ENCODE measurements at places on chromosomes 5 and 9.

DNA sequence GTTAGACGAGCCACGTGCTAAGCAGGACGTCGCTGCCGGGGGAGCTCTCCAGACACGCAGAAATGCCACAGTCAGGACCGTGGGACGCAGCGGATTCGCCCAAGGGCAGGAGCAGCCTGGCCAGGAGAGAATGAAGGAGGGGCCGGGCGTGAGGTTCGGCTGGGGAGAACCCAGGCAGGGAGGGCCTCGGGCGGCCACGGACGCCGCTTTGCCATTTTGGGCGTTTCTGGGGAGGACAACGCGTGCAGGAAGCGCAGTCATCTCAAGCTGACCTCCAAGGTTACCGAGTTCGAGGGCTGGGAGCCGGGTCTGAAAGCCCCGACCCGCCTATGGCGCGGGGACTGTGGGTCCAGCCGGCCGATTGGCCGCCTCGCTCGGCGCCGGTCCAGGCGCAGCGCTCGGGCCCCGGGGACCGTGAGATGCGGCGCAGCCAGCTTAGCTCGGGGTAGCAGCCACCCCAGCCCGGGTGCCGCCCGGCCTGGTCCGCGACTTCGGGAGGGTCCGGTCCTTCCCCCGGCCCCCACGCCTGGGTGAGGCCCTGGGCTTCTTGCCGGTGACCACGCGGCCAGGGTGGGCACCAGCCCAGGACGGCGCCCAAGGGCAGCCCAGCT, 760 bp upstream of the MAN1B1 start:
- H3K4me3 ChIP-seq: peak overlapping the region; percentile 87
- no peaks in the 10 kb centered on the region for H3K36me3 ChIP-seq
- peaks cover 29% of the 10 kb centered on the region for H3K4me1 ChIP-seq
- DNase-seq: no peak
- peak overlapping the region; percentile 91 for H3K27ac ChIP-seq

GRCh38 chr5:155466851-155467250, 453.3 kb downstream of the KIF4B start:
- no peak overlapping the region for H3K4me3 ChIP-seq
- H3K27ac ChIP-seq: no peak overlapping the region
- no peaks in the 10 kb centered on the region for H3K4me1 ChIP-seq
- no peaks in the 10 kb centered on the region for H3K36me3 ChIP-seq
- no peak for DNase-seq
- H3K27me3 ChIP-seq: no peaks in the 10 kb centered on the region

GRCh38 chr5:60604771-60605170, 95.2 kb downstream of the DEPDC1B start:
- no peaks in the 10 kb centered on the region for H3K36me3 ChIP-seq
- no peak overlapping the region for H3K4me3 ChIP-seq
- DNase-seq: no peak
- H3K27ac ChIP-seq: peak overlapping the region; percentile 32

- H3K27me3 ChIP-seq: no peaks in the 10 kb centered on the region
- no peaks in the 10 kb centered on the region for H3K36me3 ChIP-seq
These were observed 94.2 kb upstream of the FBN2 start for GRCh38 chr5:128632264-128632663.

DNA sequence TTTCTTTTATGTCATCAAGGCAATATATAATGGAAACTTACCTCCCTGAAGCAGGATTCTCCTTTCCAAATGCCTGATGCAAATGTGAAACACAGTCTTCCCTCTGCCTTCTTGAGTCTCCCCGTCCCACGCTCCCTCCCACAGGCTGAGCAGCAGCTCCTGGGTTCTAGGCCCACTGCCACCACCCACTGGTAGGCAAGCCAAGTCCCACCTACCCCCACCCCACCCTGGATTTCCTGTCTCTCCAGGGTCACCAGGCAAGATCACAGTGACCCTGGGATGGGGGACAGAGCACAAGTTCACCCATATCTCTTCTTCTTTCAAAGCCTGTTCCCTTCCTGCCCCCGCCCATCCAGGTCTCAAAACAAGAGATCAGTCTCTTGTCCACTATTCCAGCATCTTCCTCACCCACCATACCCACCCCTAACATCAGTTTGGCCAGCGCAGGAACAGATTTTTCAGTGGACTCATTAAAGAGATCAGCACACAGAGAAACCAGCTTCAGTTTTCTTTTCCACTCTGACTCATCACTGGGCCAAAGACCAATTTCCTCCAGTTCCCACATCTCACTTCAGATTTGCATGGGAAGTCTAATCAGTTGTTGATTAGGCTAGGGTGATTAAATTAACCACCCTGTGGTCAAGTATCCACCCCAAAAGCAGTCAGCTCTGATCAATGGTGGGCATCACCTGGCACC, 151.5 kb downstream of the ACTL7B start:
- H3K36me3 ChIP-seq: no peaks in the 10 kb centered on the region
- no peak for DNase-seq
- no peak overlapping the region for H3K27ac ChIP-seq
- H3K4me3 ChIP-seq: no peak overlapping the region
- no peaks in the 10 kb centered on the region for H3K27me3 ChIP-seq
- peaks cover 24% of the 10 kb centered on the region for H3K4me1 ChIP-seq

DNA sequence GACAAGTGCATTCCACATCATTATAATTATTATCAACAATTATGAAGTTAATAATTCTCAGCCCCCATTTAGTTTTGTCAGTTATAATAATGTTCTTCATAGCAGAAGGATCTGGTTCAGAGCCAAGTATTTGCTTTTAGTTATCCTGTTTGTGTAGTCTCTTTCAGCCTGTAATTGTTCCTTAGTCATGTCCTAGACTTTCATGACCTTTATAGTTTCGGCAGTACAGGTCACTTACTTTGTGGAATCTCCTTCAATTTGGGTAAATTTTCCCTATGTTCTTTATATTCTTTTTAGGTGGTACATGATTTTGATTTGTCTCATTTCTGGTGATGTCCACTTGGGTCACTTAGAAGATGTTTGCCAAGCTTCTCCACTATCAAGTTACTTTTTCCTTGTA, 34.3 kb downstream of the UBE2R2 start:
- DNase-seq: no peak
- no peak overlapping the region for H3K27ac ChIP-seq
- no peaks in the 10 kb centered on the region for H3K36me3 ChIP-seq
- H3K27me3 ChIP-seq: no peaks in the 10 kb centered on the region

DNA sequence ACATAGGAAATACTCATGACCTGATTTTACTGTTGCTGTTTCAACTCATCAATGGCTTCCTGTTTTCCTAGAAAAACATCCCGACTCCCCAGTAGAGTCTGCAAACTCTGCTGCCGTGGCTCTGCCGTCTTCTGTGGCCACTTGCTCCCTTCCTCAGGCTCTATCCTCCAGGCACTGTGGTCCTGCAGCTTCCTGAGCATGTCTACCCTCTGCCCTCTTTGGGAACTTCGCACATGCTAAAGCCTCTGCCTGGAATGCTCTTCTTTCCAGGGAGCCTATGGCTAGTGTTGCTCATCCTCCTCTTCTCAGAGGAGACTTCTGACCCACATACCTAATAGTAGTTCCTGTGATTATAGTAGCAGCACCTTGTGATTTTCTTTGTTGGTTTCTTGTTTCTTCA, 256.9 kb downstream of the MAN2A1 start:
- no peaks in the 10 kb centered on the region for H3K4me1 ChIP-seq
- DNase-seq: no peak
- H3K36me3 ChIP-seq: no peaks in the 10 kb centered on the region

DNA sequence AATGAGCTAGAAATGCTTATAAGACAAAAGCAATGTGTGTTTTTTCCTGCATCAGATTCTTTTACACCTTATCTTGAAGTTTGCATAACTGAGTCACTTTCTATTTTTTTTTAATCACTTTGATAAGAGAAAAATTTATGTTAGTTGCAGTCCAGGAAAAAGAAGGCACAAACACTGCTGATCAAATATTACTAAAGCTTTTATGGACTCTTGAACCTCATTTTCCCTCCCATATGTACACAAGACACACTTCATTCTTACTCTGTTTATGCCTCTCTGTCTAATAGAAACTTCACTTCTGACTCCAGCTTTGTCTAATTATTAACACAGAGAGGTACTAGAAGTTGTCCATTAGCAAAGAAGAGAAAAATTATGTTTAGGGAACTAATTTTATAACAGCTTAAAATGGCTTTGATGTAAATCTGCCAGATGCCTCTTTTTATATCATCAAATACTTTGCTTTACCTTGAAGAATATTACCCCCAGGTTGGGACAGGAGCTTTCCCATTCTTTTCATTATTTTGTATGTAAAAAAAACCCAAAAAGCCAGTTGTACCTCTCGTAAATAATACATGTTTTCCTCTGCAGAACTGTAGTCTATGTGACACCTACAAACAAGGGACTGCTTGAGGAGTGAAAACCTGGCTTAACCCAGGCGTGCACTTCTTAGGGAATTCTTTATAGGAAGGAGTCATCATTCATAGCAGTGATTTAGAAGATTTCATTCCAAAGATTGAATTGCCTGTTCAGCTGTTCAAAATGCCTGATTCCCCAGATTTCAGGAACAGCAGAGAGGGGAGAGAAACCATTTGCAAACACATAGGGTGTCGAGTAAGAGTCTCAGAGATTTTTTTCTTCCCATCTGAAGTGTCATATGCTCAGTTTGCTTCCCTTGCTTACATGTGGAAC, 72.6 kb downstream of the DAPK1 start:
- H3K4me1 ChIP-seq: peaks cover 49% of the 10 kb centered on the region
- no peaks in the 10 kb centered on the region for H3K36me3 ChIP-seq
- DNase-seq: no peak
- H3K27ac ChIP-seq: no peak overlapping the region

GRCh38 chr9:129097671-129098306, 12.8 kb downstream of the CRAT start:
- no peak for DNase-seq
- H3K27ac ChIP-seq: no peak overlapping the region
- H3K4me3 ChIP-seq: no peak overlapping the region
- peaks cover 47% of the 10 kb centered on the region for H3K36me3 ChIP-seq
- no peaks in the 10 kb centered on the region for H3K4me1 ChIP-seq

- no peak overlapping the region for H3K4me3 ChIP-seq
- H3K36me3 ChIP-seq: no peaks in the 10 kb centered on the region
- H3K27me3 ChIP-seq: no peaks in the 10 kb centered on the region
- H3K4me1 ChIP-seq: peaks cover 9% of the 10 kb centered on the region
These were observed 4.3 kb downstream of the SPINK4 start for GRCh38 chr9:33244137-33244784.

DNA sequence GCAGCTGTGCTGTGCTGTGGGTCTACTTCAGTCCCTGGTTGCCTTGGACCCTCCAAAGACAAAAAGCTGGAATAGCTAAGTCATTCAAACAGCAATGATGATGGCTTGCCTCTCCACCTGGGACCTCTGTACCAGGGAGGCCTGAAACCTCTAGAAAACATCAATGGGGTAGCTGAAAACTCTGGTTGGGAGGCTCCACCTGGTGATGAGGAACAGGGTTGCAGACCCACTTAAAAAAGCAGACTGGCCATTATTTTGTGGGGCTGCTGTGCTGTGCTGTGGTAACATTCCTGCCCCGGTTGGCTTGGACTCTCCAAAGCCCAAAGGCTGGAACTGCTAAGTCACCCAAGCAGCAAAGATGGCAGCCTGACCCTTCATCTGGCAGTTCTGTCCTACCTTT, 839.3 kb upstream of the ARRDC3 start:
- H3K4me1 ChIP-seq: no peaks in the 10 kb centered on the region
- H3K27me3 ChIP-seq: no peaks in the 10 kb centered on the region
- no peak for DNase-seq

- no peaks in the 10 kb centered on the region for H3K4me1 ChIP-seq
- no peak overlapping the region for H3K4me3 ChIP-seq
- no peak overlapping the region for H3K27ac ChIP-seq
- DNase-seq: no peak
These were observed 105.2 kb downstream of the SGCD start for GRCh38 chr5:156431956-156432829.

- H3K36me3 ChIP-seq: no peaks in the 10 kb centered on the region
- no peak overlapping the region for H3K4me3 ChIP-seq
- H3K4me1 ChIP-seq: no peaks in the 10 kb centered on the region
- no peak overlapping the region for H3K27ac ChIP-seq
These were observed 829.0 kb downstream of the TLE4 start for GRCh38 chr9:80400624-80401230.

GRCh38 chr5:115838885-115839518, 2.4 kb downstream of the ATG12 start:
- H3K27ac ChIP-seq: no peak overlapping the region
- H3K4me1 ChIP-seq: peaks cover 29% of the 10 kb centered on the region
- H3K4me3 ChIP-seq: peak overlapping the region; percentile 92
- H3K36me3 ChIP-seq: peaks cover 12% of the 10 kb centered on the region
- DNase-seq: no peak
- H3K27me3 ChIP-seq: no peaks in the 10 kb centered on the region

DNA sequence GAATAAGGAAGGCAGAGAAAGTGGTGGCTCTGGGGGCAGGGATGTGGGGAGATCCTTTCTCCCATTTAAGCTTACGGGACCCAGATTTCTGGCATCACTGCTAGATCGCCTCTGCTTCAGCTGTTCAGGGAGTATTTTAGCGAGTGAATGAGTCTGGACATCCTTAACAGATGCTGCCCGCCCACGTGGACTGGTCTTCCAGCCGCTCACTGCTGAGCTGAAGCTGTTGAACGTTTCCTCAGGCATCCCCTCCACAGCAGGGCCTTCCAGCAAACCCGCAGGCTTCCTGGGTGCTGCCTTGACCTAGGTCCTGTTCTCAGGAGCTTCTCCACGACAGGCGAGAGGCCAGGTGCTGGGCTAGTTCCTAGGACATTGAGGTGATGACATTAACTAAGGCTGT, 144.4 kb upstream of the EFNA5 start:
- H3K4me1 ChIP-seq: no peaks in the 10 kb centered on the region
- no peaks in the 10 kb centered on the region for H3K36me3 ChIP-seq
- no peak for DNase-seq
- H3K27ac ChIP-seq: no peak overlapping the region

- no peak overlapping the region for H3K27ac ChIP-seq
- DNase-seq: no peak
- H3K4me1 ChIP-seq: no peaks in the 10 kb centered on the region
- H3K36me3 ChIP-seq: no peaks in the 10 kb centered on the region
- no peak overlapping the region for H3K4me3 ChIP-seq
- no peaks in the 10 kb centered on the region for H3K27me3 ChIP-seq
These were observed 93.7 kb downstream of the HOMER1 start for GRCh38 chr5:79420248-79420647.

- H3K27me3 ChIP-seq: no peaks in the 10 kb centered on the region
- no peaks in the 10 kb centered on the region for H3K36me3 ChIP-seq
- no peak overlapping the region for H3K4me3 ChIP-seq
- H3K27ac ChIP-seq: no peak overlapping the region
- DNase-seq: no peak
These were observed 39.8 kb downstream of the FOXI1 start for GRCh38 chr5:170145462-170145861.

DNA sequence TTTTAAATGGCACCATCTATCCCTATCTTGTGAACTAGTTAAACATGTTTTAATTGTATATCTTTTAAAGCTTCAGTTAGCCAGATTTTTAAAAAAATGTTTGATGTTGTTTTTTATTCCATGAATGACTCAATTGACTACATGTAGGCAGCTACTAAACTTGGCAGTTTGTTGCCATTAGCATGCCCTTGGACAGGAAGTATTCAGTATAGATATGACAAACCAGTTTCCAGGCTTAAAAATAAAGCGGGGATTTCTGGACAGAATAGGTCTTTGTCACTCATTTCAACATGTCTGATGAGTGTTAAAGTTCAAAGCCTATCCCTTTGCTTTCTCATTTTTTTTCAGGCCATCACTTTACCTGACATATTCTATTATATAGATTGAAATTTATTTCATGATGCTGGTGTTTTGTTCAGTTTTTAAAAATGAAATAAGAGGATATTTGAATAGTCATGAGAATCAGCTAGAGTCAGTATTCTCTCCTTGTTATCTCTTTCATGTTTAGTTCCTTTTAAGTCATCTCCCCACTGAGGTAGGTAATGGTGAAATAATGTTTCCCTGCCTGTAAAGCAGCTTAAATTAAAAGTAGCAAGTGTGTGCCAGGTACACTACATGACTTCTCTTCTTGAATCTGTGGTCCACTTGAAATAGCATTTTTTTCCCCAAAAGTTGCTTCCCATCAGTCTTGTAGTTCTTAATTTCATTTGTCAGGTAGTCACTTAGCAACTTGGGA, 11.9 kb downstream of the TNFAIP8 start:
- H3K27ac ChIP-seq: peak overlapping the region; percentile 6
- no peak for DNase-seq
- peaks cover 58% of the 10 kb centered on the region for H3K4me1 ChIP-seq
- H3K36me3 ChIP-seq: no peaks in the 10 kb centered on the region

All from thoracic aorta (tissue), 2 donors.